ENCODE measurements at places on chromosomes 5 and 9.

- DNase-seq = no peak
These were observed 599.3 kb upstream of the TLE4 start for GRCh38 chr9:78972303-78972999.

- DNase-seq = no peak
These were observed 39.4 kb downstream of the MRPS27 start for GRCh38 chr5:72280581-72281069.

DNA sequence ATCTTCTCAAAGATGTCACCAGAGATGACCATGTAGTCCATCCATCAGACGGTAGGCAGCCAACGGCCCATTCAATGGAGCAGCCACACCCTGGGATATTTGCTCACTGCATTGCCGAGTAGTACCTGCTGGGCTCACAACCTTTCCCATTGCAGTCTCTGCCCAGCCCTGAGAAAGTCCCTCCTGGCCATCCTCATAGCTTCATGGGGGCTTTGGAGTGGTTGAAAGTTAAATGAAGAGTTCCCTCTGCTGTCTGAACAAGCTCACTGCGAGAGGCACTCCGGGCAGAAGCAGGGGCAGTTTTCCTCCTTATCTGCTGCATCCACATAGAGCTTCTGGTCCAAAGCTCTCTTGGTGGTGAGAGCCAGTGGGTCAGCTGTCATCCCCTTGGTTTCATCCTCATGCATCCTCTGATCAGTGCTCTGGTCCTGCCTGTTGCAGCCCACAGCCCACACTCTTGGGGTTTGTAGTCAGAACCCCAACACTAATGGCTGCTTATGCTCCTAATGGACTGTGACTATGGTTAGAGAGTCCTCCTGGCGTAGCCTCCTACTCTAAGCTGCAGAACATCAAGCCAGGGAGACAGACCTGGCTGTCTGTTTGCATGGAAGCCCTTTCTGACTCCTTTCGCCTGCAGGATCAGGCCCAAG lies 23.3 kb downstream of the TNFSF8 start:
- peak; percentile 43 for DNase-seq

DNA sequence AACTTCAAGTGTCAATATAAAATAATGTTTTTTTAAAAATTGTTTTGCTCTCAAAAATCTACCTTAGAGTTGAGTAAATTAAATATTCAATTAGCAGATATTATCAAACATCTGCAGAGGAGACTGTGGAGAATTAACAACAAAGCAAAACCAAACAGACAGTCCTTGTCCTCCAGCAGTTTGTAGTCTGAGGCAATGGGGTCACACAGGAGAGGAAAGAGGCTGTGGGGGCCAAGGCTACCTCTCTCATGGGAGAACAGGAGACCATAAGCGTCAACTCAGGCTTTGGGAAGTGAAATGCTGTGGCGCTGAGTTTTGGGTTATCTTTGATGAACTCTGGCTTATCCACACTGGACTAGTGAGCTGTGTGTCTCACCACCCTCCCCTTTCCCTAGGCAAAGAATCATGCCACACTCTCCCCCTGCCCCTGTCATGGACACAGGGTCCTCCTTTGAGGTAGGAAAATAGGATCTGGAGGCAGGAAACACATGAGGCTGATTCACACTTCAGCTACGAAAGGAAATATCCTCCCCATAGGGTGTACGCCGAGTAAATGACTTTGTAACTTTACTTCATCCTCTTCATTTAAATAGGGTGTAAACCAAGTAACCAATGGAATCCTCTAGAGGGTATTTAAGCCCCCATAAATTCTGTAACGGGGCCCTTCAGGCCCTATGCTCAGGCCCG lies 152.7 kb downstream of the FSTL4 start:
- DNase-seq = no peak

DNA sequence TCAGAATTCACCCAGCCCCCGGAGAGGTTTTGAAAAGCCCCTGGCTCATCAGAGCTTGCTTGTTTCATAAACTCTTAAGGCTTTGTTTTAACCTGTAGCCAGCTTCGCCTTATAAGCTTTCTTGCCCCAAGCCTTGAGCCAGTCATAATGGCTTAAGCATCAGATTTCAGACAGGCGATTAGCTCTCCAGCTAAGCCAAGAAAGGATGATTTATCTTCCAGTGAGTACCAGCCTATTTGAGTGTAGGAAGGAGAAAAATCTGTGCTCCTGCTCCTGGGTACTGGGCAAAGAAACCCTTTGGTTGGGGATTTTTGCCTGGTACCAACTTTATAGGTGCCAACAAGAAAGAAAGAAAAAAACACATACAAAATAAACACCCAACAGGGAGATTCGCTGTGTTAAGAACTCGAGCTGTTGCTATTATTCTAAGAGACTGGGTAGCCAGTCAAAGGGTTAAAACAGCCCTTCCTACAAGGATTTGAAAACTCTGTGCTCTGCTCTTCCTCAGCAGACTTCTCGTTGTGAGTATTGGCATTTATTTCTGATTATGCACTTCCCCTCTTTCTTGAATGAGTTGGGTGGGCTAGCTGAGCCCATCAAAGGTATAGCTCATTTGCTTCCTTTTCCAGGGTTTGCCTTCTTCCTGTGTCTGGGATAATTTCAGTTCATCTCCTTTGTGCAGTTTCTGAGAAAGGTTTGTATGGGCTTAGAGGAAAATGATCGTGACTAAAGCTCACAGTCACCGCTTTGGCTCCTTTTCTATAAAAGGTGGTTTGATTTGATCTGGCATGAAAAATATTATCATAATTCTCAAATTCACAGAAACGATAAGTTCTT lies 157.2 kb upstream of the DMRT1 start:
- DNase-seq = no peak

DNA sequence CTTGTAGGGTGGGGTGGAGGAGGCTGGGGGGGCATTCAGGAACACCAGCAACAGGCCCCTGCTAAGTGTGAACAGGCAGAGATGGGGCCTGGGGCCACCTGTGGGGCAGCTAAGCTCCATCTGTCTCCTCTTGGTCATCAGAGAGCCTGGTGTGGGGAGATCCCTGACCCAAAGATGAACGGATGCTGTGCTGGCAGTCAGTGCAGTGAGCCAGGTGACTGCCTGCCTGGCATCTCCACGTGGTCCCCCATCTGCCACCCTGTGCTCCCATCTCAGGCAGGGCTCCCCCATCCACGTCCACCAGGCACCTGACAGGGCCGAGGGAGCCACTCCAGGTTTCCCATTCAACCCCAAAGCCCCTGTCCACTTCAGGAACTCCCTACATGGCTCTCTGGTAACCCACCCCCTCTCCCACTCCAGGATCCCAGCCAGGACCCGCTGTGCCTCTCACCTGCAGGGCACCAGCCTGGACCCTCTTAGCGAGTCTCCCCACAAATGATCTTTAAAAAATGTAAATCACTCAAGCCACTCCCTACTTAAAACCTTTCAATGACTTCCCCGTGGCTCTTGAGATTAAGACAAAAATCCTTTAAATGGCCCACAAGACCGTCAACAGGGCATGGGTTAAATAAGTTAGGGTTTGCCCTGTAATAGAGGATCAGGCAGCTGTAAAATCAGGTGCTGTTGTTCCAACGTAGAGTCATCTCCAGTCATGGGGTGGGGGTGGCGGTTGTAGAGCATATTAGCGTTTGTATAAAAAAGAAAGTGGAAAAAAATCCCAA lies 60.8 kb downstream of the LMX1B start:
- DNase-seq = no peak

DNA sequence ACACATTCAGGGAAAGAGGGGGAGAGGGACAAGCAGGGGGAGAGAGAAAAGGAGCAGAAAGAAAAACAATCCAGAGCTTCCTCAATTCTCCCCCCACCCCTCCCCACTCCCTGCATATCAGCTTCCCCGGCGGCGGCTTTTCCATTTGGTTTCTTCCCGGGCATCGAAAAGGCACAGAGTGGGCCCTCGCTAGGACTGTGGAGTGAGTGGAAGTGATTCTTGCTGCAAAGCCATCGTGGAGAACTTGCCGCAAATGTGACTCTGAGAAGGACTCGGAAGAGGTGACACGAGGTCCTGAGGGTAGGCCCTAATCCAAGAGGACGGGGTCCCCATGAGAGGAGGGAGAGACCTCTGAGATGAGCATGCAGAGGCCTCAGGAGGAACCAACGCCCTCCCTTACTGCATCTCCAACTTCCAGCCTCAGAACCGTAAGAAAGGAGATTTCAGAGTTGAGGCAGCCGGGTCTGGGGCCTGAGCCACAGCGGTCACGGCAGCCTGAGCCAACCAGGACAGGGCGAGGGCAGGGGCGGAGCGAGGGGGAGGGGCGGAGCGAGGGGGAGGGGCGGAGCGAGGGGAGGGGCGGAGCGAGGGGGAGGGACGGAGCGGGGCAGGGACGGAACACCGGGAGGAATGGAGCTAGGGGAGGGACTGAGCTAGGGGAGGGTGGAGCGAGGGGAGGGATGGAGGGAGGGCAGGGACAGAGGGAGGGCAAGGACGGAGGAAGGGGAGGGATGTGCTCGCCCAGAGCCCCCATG lies 21.2 kb upstream of the SARDH start:
- no peak for DNase-seq

GRCh38 chr5:39104221-39104620 lies 30.0 kb upstream of the RICTOR start:
- DNase-seq = no peak

DNA sequence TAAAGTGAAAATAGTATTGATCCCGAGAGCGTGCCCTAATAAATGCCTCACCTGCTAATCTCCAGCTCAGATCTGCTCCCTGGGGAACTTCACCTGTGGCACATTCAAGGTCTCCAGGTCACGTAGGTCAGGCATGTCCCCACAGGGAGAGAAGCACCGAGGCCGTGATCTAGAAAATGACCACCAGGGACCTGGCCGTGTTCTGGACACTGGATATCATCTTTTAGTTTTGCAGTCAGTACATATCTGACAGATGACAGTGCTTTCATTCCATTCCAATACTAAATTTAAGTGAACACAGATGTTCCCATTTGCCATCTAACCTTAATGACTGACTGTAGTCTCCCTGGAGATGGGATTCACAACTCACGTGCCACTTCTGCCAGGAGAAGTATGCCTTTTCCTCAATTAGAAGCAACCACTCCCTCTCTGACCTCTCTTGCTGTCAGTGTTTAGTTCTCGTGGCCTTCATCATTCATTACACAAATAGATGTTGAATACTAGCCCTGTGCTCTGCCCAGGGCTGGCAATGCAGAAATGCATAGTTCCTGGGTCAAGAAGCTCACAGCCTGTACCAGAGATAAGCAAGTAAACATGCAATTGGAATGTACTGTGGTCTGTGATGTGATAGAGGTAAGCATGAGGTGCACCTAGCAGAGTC lies 276.5 kb downstream of the NTRK2 start:
- no peak for DNase-seq

- DNase-seq = no peak
These were observed 174.7 kb upstream of the PTGER4 start for GRCh38 chr5:40505031-40505430.

GRCh38 chr9:89410022-89410421 lies 87.9 kb downstream of the SEMA4D start:
- no peak for DNase-seq

DNA sequence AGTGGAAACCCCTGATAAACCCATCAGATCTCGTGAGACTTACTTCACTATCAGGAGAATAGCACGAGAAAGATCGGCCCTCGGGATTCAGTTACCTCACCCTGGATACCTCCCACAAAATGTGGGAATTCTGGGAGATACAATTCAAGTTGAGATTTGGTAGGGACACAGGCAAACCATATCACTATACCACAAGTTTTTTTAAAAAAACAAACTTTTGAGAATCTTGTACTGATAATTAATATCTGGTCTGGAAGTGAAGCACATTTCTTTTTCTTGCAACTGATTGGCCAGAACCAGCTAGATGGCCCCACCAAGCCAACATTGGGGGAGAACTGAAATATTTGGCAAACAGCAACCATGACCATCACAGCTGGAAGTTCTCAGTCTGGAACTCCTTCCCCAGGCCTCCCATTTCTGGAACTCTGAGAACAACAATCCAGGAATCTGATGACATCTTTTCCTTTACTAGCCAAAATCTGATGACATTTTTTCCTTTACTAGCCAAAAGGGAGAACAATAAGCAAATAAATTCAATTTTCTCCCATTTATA lies 51.8 kb upstream of the CDKN2B start:
- no peak for DNase-seq

- no peak for DNase-seq
These were observed 11.1 kb upstream of the CEP72 start for GRCh38 chr5:600886-601541.

DNA sequence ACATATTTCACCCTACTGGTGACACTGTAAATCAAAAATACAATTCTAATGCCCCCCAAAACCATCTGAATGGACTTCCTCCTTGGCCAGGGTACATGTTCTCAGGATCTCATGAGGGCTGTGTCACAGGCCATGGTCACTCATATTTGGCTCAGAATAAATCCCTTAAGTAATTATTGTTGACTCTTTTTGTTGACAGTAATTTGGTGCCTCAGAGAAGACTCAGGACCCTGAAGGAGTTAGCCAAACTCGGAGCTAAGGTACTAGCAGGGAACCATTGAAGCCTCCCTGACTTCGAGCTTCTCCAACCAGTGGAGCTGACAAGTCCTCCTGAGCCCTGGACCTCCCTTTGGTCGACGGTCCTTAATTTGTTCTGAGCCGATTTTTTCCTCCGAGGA lies 51.2 kb upstream of the SNAPC3 start:
- no peak for DNase-seq

DNA sequence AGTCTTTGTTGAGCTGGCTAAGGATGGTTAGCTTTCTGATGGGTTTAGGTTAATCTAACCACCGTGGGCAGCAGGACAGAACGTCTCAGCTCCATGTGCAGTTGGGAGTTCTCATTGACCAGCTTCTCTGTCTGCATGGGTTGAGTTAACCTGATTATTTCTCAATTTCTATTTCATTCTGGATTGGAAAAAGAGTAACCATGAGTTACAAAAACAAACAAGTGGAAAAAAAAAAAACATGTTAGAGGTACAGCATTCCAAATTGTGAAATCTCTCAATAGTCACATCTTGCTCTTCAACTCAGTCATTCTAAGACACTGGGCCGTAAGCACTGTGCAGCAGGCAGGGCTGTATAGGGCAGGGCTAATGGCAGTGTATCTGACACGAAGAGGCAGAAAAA lies 343.7 kb upstream of the KLF4 start:
- DNase-seq = no peak

DNA sequence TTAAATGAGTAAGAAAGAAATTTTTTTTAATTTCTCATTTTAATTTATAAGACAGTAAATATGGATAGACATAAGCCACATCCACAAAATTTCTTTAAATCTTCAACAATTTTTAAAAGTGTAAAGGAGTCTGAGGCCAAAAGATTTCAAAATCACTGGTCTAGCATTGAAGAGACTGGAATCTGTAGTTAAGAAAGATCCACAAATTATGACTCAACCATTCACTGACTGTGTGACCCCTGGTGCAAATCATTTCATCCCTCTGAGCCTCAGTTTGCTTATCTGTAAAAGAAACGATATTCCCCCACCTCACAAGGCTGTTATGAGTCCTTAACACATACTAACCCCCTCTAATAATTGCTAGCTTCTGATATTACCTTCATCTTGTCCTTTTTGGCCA lies 98.5 kb downstream of the EBF1 start:
- no peak for DNase-seq

All from urinary bladder (tissue), 4 donors.